Activated CD8-positive, alpha-beta T cell treated with anti-CD3 and anti-CD28 coated beads for 36 hours (primary cell): ENCODE measurements at places on chromosomes 5 and 9. TPM values are rescaled to one million over a fixed set of nuclear protein-coding genes. Genes with fewer than 3 reads are reported as not detected.

DNA sequence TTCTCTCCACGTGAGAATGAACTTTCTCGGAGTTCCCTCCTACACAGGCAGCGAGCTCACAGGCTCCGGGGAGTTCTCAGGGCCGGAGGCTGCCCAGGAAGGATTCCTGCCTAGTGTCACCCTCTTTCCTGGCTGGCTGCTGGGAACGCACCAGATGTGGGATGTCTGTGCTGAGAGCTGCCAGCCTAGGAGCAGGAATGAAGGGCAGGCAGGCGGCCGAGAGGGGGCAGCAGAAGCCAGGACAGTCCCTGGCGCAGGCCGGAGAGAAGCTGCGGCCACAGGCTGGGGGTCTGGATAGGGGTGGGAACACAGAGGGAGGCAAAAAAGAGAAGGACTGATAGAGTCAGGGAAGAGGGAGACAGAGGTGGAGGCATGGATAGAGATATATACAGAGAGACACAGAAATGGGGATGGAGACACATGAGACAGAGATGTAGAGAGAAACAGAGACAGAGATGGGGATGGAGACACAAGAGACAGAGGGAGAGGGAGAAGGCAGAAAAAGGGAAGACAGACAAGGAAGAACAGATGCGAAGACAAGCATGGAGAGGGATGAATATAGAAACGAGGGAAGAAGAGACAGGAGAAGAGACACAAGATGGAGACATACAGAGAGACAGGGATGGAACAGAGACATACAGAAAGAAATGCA, 25.3 kb upstream of the ENHO start:
- peaks cover 15% of the 10 kb centered on the region for H3K27me3 ChIP-seq
- peak; percentile 65 for DNase-seq
- no peak overlapping the region for H3K27ac ChIP-seq
- no peak overlapping the region for H3K4me3 ChIP-seq

- no peak for DNase-seq
- peaks cover 1% of the 10 kb centered on the region for H3K36me3 ChIP-seq
- H3K4me1 ChIP-seq = no peaks in the 10 kb centered on the region
- H3K27me3 ChIP-seq = no peaks in the 10 kb centered on the region
- H3K4me3 ChIP-seq = no peak overlapping the region
- H3K27ac ChIP-seq = no peak overlapping the region
Observed at GRCh38 chr5:115271295-115272050, 8.8 kb upstream of the PGGT1B start.

DNA sequence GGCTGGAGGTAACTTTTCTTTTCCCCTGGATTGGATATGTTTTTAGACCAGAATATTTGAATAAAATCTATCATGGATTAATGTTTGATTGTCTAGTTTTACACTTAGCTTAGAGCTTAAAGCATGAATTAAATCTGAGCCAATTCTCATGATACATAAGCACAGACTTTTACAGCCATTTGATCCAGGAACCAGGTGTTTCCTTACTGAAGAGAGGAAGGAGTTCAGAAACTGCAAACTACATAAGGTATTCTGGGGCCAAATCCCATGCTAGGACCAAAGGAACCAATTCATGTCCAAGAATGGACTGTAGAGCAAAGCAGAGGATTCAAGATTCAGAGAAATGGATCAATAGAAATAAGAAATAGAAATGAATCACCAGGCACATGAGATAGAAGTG, 360.4 kb upstream of the ZNF608 start:
- no peaks in the 10 kb centered on the region for H3K4me1 ChIP-seq
- H3K27ac ChIP-seq = no peak overlapping the region
- H3K36me3 ChIP-seq = no peaks in the 10 kb centered on the region
- no peak for DNase-seq
- no peaks in the 10 kb centered on the region for H3K27me3 ChIP-seq
- no peak overlapping the region for H3K4me3 ChIP-seq

DNA sequence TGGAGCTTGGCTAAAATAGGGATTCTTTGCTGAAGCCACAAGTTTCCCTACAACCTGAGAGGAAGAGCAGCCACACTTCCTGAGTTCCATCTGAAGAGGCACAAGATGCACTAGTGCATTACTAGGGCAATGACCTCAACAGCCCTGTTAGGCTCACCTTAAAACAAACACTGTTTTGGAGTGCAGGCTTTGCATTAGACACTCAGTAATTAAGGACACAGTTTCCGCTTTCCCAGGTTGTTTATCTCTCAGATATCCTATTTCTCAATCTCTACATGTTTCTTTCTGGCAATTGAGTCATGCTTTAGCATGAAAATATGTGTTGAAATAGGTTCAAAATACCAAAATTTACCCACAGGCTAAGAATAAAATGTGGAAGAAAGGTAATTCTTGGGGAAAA, 34.2 kb downstream of the EMB start:
- no peak overlapping the region for H3K27ac ChIP-seq
- H3K27me3 ChIP-seq = no peaks in the 10 kb centered on the region
- DNase-seq = no peak
- no peak overlapping the region for H3K4me3 ChIP-seq
- H3K36me3 ChIP-seq = peaks cover 32% of the 10 kb centered on the region

- peaks cover 3% of the 10 kb centered on the region for H3K27me3 ChIP-seq
- no peak overlapping the region for H3K4me3 ChIP-seq
- DNase-seq = no peak
- H3K27ac ChIP-seq = no peak overlapping the region
Observed at GRCh38 chr9:18746631-18747030, 272.7 kb downstream of the ADAMTSL1 start.

GRCh38 chr5:129474544-129474943, 14.4 kb downstream of the ADAMTS19 start:
- H3K4me1 ChIP-seq = no peaks in the 10 kb centered on the region
- no peak for DNase-seq
- no peak overlapping the region for H3K27ac ChIP-seq

DNA sequence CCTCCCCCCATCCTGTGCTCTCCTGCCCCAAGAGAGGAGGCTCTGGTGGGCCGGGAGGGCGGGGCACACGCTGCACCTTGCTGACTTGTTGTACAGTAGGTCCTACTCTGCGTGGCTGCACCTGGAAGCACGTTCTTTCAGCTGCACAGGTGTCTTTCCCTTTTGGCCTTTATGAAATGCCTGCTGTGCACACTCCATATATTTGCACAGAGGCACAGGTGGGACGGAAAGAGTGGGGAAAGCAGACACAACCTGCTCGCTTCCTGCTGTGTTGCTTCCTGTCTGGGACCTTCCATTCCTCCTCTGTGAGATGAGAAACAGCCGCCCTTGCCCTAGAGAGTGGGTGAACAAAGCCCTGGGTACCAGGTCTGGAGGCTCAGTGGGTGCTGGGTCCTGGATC, 4.8 kb downstream of the USP20 start:
- H3K36me3 ChIP-seq = peaks cover 16% of the 10 kb centered on the region
- peak; percentile 34 for DNase-seq
- H3K4me3 ChIP-seq = peak overlapping the region; percentile 14
- H3K4me1 ChIP-seq = peaks cover 55% of the 10 kb centered on the region
- H3K27me3 ChIP-seq = no peaks in the 10 kb centered on the region

DNA sequence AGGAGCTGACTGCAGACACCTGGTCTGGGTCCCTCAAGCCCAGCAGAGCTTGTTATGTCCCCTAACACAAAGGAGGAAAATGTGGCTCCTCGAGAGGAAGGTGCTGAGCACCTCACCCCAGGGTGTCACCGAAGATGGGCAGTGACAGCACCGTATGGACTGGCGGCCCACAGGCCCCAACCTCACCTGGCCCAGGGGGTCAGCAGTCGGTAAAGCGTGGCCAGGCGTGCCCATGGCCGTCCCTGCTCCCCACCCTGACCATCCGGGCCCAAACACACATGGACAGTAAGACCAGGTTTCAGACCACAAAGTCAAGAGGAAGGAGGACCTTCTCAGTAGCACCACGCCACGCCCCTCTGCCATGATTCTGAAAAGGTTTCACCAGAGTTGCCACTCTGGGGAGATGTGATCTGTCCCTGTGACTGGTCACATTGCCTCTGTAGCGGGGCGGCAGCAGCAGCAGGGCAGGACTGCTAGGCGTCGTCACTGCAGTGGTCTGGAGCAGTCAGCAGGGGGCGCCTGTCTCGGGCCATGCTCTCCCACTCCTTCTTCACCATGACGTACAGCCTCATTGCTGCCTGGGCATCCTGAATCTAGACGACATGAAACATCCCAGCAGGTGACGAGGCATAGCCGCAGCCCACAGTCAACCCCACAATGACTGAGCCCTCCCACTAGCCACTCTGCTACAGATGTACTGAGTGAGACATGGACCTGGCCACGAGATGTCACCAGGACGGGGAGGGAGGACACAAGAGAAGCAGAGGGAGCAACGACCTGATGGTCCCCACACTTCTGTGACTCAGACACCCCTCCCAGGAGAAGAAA, 11.1 kb downstream of the REXO4 start:
- H3K27ac ChIP-seq = peak overlapping the region; percentile 78
- no peaks in the 10 kb centered on the region for H3K27me3 ChIP-seq
- no peak overlapping the region for H3K4me3 ChIP-seq

DNA sequence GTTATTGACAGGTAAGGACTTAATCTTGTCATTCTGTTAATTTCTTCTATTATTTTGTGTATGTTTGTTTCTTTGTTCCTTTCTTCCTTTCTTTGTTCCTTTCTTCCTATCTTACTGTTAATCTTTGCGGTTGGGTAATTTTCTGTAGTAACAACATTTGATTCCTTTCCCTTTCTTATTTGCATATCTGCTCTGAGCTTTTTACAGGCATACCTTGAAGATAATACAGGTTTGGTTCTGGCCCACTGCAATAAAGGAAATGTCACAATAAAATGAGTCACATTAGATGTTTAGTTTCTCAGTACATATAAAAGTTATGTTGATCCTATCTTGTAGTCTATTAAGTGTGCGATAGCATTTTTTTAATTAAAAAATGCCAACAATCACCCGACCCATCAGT, 440.7 kb downstream of the NFIB start:
- no peak for DNase-seq
- H3K27ac ChIP-seq = no peak overlapping the region
- H3K36me3 ChIP-seq = no peaks in the 10 kb centered on the region
- no peaks in the 10 kb centered on the region for H3K27me3 ChIP-seq
- H3K4me1 ChIP-seq = no peaks in the 10 kb centered on the region

DNA sequence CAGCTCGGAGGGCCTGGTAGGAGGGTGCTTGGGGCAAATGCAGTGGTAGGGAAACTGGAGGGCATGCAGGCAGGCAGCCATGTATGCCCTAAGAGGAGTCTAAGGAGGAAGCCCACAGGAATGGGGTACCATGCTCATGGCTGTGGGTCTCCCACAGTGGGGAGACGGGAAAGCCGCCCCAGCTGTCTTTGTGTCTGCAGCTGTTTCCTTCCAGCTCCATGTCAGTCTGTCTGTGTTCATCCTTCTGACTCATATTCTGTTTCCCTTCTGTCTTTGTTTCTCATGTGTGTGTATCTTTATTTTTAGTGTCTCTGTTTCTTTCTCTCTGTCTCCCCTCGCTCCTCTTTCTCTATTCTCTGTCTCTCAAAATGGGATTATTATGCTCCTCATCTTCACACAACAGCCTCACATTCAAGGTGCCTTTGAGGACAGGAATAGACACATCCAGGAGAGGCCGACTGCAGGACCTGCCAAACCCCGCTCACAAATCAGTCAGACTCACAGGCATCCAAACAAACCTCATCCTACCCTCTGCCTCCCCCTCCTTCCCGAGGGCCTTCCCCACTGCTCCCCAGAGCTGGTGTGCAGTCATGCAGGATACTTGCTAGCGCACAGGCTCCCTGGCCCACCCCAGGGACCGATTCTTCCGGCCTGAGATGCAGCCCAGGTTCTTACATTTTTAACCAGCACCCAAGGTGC, 68.4 kb upstream of the RARS1 start:
- H3K4me3 ChIP-seq = no peak overlapping the region
- H3K36me3 ChIP-seq = no peaks in the 10 kb centered on the region
- no peaks in the 10 kb centered on the region for H3K4me1 ChIP-seq

GRCh38 chr5:66337626-66338226, 193.6 kb downstream of the SREK1 start:
- H3K27me3 ChIP-seq = peaks cover 18% of the 10 kb centered on the region
- DNase-seq = no peak
- H3K4me3 ChIP-seq = no peak overlapping the region
- H3K4me1 ChIP-seq = no peaks in the 10 kb centered on the region
- no peak overlapping the region for H3K27ac ChIP-seq

DNA sequence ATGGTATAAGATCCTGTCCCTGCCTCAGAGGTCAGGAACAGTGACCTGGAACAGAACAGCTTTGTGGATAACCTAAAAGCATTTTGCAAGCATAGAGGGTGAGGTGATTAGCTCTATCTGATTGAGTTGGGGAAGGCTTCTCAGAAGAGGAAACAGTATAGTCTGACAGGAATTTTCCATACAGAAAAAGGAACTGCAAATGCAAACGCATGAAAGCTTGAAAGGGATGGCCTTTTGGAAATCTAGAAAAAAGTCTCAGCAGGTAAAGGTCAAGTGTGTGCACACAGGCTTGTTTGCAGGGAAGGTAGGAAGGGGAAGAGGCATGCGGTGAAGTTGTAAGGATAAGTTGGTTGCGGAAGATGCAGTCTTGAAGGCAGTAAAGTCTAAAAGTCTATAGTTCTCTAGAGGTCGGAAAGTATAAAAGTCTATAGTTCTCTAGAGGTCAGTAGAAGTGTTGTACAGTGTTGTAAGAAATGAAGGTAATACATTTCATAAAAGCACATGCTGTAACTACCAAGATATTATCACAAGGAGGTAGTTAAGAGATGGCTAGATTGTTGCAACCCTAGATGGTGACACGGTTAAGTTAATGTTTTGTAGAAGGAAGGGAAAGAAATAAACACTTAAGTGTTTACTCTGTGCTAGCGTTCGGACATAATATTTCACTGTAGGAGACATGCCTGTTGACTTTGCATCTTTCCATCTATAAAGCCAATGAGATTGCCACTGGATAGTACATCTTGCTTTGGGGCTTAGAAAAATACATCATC, 16.7 kb upstream of the HSPB3 start:
- no peak overlapping the region for H3K4me3 ChIP-seq
- no peak for DNase-seq
- H3K27me3 ChIP-seq = no peaks in the 10 kb centered on the region
- H3K4me1 ChIP-seq = peaks cover 20% of the 10 kb centered on the region

GRCh38 chr9:127965953-127966352, 14.8 kb downstream of the EEIG1 start:
- H3K27ac ChIP-seq = peak overlapping the region; percentile 99
- no peak for DNase-seq
- H3K27me3 ChIP-seq = no peaks in the 10 kb centered on the region
- peak overlapping the region; percentile 79 for H3K4me3 ChIP-seq
- peaks cover 30% of the 10 kb centered on the region for H3K36me3 ChIP-seq

- no peak overlapping the region for H3K27ac ChIP-seq
- H3K27me3 ChIP-seq = no peaks in the 10 kb centered on the region
- no peak overlapping the region for H3K4me3 ChIP-seq
Observed at GRCh38 chr5:17806818-17807468, 172.7 kb downstream of the TAF11L14 start.

- H3K27ac ChIP-seq = peak overlapping the region; percentile 90
- H3K36me3 ChIP-seq = peaks cover 6% of the 10 kb centered on the region
- H3K4me1 ChIP-seq = peaks cover 89% of the 10 kb centered on the region
- H3K27me3 ChIP-seq = no peaks in the 10 kb centered on the region
- H3K4me3 ChIP-seq = peak overlapping the region; percentile 44
Observed at GRCh38 chr5:132100672-132101261, 27.2 kb downstream of the CSF2 start.

SYK gene
- total RNA-seq = 0.56 TPM

SPATA31C1 gene
- total RNA-seq = not detected

CCDC180 gene
- 1.5 TPM for total RNA-seq

SLIT3 gene
- total RNA-seq = 0.74 TPM

SNCB gene
- 0.69 TPM for total RNA-seq

DNAH5 gene
- total RNA-seq = not detected

EIF4E1B gene
- not detected for total RNA-seq

GDNF gene
- not detected for total RNA-seq

BTNL3 gene
- not detected for total RNA-seq
